GM04503 (cell line): ENCODE measurements at places on chromosomes 1 and 21.
A peak's percentile ranks its signal among the peaks of the same experiment; 100 is the strongest.

- DNase-seq, result no peak
These were observed 14.4 kb downstream of the HLX start for GRCh38 chr1:220893701-220894024.

GRCh38 chr1:227915564-227916553 lies 31.9 kb downstream of the WNT9A start:
- DNase-seq, result no peak

DNA sequence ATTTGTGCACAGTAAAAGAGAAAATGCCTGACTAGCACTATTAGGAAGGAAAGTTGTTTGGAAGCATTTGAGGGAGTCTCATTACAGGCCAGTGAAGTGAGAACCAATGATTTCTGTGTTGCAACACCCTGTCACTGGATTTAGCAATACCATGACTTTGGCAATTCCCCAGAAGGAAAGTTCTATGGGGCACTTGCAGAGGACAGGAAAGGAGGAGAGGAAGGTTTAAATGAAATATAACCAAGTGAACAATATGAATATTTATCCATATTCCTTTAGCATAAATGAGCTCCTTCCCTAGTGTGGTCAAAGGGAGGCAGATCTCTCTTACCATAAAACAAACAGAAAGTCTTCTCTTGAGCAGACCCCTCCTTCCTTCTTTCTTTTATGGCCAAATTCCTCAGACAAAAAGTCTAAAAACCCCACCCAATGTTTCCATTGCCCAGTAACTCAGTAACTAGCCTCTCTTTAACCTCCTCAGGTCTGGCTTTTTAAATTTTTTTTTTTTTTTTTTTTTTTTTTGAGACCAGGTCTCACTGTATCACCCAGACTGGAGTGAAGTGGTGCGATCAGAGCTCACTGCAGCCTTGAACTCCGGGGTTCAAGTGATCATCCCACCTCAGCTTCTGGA lies 5.5 kb downstream of the TLR5 start:
- DNase-seq, result peak; percentile 73

DNA sequence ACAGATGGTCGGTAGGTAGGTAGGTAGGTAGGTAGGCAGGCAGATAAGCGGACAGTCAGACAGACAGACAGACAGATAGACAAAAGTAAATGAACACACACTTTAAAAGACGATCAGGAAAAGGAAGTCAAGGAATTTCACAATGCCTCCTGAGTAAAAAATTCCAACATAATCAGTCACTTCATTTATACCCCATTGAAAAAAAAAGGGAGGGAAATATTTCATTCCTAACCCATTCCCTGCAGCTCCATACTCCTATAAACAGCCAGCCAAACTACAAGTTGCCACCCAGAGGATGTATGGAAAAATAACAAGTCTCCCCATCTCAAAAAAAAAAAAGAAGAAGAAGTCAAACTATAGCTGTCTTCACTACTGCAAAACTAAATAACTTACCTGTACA lies 43.4 kb downstream of the ZZZ3 start:
- DNase-seq, result peak; percentile 20

DNA sequence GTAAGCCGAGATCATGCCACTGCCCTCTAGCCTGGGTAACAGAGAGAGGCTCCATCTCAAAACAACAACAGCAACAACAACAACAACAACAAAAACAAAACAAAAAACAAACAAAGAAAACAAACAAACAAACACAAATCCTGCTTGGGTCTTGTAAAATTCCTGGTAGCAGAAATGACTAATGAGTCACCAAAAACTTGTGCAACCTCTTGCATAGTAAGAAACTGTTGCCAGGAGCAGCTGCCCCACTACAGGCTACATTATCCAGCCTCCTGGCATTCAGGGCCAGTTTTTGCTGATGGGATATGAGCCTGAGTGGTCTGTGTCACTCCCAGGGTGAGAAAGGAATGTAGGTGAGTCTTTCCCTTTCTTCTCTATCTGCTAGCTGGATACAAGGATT lies 245.4 kb downstream of the TNR start:
- DNase-seq, result no peak

- no peak for DNase-seq
These were observed 62.1 kb upstream of the F3 start for GRCh38 chr1:94603663-94604062.

DNA sequence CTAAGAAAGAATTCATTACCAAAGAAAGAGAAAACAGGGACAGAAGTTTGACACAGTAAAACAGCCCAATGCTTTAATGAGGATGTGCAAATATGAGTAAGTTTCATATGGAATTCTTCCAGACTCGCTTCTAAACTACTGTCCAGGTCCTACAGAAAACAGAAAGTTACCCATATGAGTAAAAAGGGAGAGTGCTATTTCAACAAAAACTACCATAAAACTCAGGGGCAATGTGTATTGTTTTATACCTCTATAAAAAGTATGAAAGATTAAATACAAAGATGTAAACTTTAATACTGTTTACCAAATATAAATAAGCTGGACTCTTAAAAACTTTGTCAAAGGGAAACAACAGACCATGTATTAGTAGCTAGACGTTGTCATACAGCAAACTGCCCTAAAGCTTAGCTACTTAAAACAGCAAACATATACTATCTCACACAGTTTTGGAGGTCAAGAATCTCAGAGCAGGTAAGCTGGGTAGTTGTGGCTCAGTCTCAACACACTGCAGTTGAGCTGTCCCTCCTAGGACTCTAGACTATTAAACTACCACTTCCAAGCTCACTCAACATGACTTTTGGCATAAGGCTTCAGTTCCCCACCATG lies 174.9 kb downstream of the COP1 start:
- no peak for DNase-seq

- no peak for DNase-seq
These were observed 46.2 kb upstream of the PRRX1 start for GRCh38 chr1:170617591-170618330.

DNA sequence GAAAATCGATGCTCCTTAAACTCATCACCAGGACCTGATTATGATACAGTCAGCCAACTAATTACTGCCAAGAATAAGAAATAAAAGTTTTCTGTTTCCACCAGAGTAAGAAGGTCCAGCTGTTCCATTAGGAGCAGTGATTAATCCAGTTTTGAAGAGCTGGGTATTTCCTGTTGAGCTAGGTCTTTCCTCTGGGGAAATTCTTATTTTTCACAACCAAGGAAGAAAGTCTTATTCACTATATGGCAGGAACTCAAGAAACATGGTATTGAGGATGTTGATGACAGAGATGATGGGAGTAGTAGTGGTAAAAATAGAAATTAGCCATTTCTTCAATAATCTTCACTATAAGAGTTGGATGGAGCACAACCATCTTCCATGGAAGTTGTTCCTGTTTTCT lies 374.6 kb upstream of the RUNX1 start:
- peak; percentile 49 for DNase-seq

DNA sequence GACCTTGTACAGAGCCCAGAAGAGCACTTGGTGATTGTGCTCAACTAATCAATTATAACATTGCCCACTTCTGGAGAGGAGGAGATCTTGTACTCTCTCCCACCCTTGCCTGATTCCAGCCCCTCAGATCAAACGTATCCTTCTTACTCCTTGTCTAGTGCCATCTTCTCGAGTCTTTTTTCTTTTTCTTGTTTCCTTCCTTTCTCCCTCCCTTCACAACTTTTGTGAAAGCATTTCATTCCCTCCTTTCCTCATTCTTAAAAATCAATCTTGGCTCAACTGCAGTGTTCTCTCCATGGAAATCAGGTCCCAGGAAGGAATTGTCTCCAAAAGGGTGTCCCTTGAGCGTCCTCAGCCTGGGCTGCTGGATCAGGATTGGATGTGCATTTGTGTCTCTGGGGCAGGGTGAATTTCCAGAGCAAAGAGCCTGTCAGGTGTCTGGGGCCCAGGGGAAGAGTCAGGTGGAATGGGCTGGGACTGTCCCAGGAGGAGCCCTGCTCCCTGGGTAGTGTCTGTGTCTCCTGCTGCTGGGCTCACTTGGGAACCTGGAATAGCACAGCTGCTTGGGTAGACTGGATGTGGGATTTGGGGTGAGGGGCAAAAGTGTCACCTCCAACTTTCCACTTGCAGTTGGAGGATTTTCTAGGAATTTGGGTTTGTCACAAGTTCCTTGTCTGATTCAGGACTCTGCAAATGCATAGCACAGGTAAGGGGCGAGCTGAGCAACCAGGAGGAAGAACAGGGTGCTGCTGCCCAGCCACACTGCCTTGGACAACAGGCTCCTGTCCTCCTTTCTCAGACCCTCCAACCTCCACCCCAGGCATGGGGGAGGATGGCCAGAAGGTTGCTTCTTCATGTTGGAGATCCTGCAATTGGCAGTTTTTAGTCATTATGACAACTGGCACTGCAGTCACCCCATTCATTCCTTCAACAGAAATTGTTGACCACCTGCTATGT lies 3.3 kb downstream of the SOX13 start:
- no peak for DNase-seq

DNA sequence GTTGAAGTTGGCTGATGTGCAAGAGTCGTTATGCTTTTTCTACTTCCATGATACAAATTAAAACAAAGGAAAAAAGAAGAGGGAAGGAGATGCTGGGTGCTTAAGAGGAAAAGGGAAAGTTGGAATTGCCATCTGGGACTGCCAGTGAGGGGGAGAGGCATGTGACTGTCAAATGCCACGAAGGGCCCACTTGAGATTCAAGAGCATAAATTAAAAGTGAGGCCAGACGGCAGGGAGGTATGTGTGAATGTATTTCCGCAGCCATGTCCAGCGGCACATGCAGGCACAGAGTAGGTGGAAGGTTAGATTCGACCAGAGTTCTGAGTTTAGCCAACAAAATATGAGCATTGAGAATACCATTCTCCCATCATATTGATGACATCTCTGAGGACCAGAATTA lies 32.0 kb downstream of the NFASC start:
- DNase-seq, result no peak

GRCh38 chr21:42276526-42277154 lies 38.6 kb downstream of the TFF3 start:
- DNase-seq, result no peak
